ENCODE measurements at places on chromosomes 6 and 20.

DNA sequence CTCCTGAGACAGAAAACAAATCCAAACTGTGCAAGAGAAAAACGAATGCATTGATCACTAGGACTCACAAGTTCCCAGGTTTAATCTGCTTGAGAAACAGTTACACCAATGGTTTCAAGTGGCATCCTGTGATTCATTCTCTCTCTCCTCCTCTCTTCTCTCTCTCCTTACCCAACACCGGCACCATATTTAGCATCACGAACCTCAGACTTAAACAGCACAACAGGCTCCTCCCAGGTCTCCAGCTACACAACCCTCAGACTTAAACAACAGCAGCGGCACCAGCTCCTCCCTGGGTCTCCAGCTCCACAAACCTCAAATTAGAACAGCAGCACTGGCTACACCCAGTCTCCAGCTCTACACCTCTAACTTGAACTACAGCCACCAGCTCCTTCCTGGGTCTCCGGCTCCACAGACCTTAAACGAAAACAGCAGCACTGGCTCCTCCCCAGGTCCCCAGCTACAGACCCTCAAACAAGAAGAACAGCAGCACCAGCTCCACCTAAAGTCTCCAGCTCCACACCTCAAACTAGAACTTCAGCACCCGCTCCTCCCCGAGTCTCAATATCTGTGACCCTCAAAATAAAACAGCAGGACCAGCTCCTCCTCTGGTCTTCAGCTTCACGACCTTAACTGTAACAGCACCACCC lies 355.9 kb downstream of the PREX1 start:
- DNase-seq = no peak

DNA sequence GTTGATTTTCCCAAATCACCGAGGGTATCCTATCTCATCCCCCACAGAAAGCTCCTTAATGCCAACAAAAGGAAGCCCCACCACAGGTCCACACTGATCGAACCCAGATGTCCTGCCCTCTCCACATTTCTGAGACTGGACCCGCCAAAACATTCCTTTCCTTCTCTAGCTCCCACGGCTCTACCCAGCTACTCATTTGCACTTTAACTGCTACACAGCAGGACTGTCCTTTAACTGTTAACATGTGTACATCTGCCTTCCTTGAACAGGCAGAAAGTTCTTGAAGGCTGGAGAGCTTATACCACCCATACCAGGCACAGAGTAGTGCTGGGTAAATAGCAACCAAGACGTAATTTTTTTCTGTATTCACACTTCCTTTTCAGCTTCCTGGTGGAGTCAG lies 68.6 kb downstream of the TRMT6 start:
- no peak for DNase-seq

GRCh38 chr6:143501851-143502250 lies 9.7 kb downstream of the FUCA2 start:
- no peak for DNase-seq

DNA sequence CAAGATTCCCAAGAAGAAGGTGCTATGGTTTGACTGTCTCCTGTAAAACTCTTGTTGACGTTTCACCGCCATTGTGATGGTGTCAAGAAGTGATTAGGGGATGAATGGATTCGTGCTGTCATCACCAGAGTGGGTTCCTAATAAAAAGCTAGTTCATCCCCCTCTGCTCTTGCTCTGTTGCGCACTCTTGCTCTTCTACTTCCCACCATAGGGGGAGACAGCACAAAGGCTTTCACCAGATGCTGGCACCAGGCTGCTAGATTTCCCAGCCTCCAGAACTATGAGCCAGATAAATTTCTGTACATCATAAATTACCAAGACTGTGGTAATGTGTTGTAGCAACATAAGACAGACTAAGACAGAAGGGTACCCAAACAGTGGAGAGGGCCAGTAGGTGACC lies 21.6 kb upstream of the CCDC28A start:
- peak; percentile 45 for DNase-seq

DNA sequence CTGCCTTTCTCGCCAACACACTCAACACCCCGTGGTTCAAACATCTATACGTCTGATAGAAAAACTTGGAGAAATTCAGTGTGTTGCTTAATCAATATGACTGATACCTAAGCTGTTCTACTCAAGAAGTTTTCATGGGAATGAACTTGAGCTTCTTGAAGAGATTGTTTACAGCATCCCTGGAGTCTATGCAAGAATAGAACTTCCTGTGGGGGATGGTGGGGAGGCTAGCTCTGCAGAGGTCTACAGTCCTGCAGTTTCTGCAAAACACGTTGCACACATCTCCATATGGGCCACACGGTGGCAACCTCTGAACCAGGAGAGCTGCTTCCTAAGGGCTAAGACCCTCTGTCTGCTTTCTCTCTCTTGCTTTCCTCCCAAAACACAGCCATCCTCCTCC lies 32.7 kb upstream of the FANCE start:
- peak; percentile 44 for DNase-seq

- DNase-seq = peak; percentile 77
These were observed 106.2 kb downstream of the UBE3D start for GRCh38 chr6:82959385-82959941.

GRCh38 chr6:53042112-53042511 lies 23.1 kb upstream of the FBXO9 start:
- DNase-seq = no peak

DNA sequence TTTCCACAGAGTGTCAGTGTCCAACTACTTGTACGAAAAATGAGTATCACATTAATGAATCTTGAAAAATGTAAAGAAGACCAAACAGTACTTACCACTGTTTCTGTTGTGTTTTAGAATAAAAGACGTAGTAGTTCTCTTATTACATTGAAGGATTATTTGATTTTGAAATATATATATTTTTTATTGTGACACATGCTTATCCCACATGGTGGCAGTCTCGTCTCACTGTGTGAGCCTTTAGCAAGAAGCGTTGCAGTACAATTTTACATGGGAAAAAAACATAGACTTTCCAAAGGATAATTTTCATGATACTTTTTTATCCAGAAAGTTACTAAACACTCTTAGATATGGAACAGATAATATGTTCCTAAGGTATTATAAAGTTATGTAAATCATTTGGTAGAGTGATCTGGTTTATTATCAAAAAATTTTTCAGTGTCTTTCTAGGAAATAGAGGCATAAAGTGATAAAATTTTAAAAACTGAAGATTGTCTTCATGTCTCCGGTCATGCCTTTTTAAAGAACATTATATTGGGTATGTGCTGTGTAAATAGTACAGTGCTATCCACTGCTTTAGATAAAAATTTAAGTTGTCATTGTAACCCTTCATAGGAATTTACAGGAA lies 117.5 kb upstream of the SAMD5 start:
- DNase-seq = peak; percentile 47

DNA sequence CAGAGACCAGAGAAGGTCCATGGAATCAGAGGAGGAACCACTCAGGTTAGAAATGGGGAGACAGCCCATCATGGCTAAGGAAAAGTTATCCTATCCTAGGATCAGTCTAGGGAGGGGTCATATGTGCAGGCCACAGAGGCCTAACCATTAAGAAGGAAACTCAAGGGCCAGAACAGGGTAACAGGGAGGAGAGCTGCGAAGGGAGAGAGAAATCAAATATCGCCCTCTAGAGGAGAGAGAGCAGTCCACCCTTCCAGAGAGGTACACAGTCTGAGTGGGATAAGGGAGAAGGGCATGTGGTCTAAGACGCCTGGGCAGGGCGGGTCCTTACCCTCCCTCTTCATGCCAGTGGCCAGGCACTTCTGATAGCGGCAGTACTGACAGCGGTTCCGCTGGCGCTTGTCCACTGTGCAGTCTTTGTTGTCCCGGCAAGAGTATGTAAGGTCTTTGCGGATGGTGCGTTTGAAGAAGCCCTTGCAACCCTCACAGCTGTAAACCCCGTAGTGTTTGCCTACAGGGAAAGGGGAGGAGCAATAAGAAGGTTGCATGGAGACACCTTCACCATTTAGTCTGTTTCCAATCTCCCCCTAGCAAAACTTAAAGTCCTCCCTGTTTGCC lies 2.9 kb downstream of the RXRB start:
- DNase-seq = peak; percentile 82

GRCh38 chr6:162363757-162364156 lies 363.8 kb downstream of the PRKN start:
- DNase-seq = peak; percentile 41

DNA sequence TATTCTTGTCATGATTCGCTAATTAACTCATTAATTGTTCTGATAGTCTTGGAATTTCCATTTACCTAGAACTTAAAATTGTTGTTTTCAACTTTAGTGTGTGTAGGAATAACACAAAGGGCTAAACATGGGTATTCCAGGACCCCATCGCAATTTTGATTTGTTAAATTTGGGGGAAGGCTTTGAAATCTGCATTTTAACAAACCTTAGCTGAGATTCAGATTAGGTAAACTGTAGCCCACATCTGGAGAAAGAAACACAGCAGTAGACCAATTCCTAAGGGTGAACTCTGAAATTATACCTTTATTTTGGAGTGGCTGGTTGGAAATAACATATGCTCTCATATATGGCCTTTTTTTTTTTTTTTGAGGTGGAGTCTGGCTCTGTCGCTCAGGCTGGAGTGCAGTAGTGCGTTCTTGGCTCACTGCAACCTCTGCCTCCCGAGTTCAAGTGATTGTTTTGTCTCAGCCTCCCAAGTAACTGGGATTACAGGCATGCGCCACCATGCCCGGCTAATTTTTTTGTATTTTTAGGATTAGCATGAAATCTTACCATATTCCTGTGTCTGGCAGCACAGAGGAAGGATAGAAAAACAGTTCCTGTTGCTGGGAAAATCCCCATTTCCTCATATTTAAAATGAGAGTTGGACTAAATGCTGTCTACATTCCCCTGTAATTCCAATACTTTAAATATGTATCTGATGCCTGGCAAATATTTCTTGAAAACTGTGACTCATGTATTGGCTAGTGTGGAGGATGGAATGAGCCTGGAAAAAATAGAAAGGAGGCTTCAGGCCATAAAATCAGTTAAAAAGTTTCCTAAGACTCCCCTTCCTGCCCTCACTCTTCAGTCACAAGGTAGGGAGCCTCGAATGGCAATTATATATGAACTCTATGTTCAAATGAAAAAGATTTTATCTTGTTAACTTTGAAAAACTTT lies 96.7 kb upstream of the FAM184A start:
- DNase-seq = no peak

GRCh38 chr20:57943950-57944349 lies 234.1 kb upstream of the PMEPA1 start:
- no peak for DNase-seq

- DNase-seq = no peak
These were observed 33.2 kb downstream of the RANBP9 start for GRCh38 chr6:13678255-13678983.

DNA sequence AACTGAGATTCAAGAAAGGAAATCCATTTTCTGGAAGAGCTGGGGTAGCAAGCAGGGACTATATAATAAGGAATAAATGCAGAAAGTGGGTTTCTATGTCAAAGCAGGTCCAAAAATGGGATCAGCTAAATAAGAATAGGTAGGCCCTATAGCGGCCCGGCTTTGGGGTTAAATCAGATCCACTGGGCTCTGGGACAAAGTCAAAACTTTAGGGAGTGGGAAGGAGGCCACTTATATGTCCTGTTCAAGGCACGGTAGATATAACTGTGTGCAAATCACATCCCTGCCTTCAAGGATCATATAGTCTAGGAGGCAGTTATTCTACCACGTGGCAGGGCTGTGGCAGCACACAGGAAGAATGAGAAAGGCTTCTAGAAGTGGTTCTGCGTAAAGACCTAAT lies 191.4 kb upstream of the CDYL start:
- no peak for DNase-seq

- DNase-seq = no peak
These were observed 289.1 kb upstream of the MANEA start for GRCh38 chr6:95288251-95288650.

GRCh38 chr6:106072501-106073090 lies 13.5 kb upstream of the PRDM1 start:
- DNase-seq = no peak

DNA sequence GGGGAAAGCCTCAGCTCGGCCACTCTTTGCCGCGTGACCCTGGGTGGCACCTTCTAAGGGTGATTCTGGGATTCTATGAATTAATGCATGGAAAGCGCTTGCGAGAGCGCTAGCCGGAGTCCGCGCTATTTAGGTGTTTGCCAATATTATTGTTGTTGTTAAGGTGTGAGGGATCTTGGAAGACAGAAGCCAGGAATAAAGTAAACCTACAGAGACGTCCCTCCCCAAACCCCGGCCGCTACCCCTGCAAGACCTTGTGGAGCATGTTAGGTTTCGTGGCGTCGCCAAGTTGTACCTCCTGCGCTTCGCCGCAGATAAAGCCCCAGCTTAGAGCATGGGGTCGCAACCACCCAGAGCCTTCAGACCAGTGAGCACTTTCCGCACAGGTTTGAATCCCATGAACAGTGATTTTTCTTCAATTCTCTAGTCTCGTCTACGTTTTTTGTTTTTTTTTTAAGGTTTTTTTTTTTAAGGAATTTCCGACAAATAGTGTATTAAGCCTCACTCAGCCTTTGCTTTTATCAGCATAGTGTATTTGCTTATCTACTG lies 16.9 kb upstream of the ZSCAN9 start:
- DNase-seq = peak; percentile 71

GRCh38 chr6:155380666-155381332 lies 66.5 kb upstream of the TFB1M start:
- no peak for DNase-seq

GRCh38 chr6:34976239-34976638 lies 87.2 kb downstream of the ANKS1A start:
- no peak for DNase-seq

GRCh38 chr6:90458353-90459224 lies 128.3 kb downstream of the MAP3K7 start:
- DNase-seq = no peak

- DNase-seq = no peak
These were observed 168.7 kb upstream of the LRFN2 start for GRCh38 chr6:40755749-40756452.

- DNase-seq = no peak
These were observed 35.7 kb downstream of the RRBP1 start for GRCh38 chr20:17646209-17646960.

DNA sequence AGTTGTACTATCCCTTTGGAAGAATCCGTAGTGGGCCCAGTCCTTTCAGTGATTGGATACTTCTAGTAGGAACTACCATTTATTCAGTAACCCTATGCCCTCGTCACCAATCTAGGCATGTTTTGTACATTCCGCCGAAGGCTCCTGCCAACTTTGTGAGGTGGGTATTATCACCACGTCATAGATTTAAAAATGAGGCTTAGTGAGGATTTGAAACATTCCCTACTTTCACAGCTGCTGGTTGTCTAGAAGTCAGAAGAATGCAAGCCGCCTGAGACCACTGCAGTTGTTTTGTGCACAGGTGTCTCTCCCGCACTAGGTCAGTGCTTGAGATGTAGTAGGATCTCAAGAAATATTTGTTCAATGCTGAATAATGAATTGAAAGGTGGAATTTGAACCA lies 32.6 kb downstream of the ENPP1 start:
- DNase-seq = no peak

GRCh38 chr20:1330075-1330830 lies 1.3 kb upstream of the SDCBP2 start:
- no peak for DNase-seq

DNA sequence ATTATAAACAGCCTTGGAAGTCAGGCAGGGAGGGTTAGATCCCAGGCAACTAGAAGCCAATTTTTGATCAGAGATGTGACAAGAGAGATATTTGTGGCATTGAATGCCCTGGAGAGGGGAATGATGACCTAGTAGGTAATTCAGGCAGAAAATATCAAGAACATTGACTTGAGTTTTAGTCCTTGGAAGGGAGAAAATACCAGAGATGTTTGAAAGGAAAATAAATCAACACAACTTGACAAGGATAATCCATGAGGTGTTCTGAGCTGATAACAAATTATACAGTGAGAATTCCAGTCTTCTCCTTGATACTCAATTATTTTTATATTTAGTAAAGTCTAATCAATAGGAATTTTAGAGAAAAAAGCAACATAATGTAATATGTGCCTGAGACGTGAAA lies 10.6 kb upstream of the MARCKS start:
- no peak for DNase-seq

- no peak for DNase-seq
These were observed 101.5 kb upstream of the BACH2 start for GRCh38 chr6:90397929-90398674.
